ENCODE measurements at places on chromosomes 11 and 22.

- H3K27me3 ChIP-seq = no peaks in the 10 kb centered on the region
- H3K4me3 ChIP-seq = peak overlapping the region; percentile 2
- H3K4me1 ChIP-seq = peaks cover 55% of the 10 kb centered on the region
- H3K27ac ChIP-seq = peak overlapping the region; percentile 61
- DNase-seq = peak; percentile 50
Measured at GRCh38 chr11:66112041-66112491, 42.0 kb downstream of the PACS1 start.

DNA sequence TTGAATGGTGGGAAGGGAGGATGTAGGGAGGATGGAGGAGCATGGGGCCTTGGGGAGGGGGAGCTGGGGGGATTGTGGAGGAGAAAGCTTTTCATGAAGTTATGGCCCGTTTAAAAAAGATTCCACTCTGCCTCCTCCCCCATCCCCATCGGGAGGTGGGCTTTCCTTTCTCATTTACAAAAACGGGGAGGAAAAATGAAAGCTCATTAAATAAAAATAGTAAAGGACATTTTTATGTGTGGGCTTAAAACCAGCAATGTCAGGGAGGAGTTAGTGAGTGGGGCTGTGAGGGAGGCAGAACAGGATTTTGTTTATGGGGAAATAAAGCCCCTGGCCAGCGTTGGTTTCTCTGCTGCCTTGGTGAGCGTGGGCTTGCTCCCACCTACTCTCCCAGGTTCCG, 83.2 kb downstream of the ZBTB16 start:
- H3K4me3 ChIP-seq = no peak overlapping the region
- H3K4me1 ChIP-seq = peaks cover 35% of the 10 kb centered on the region
- H3K27ac ChIP-seq = no peak overlapping the region
- DNase-seq = no peak
- no peaks in the 10 kb centered on the region for H3K36me3 ChIP-seq
- H3K27me3 ChIP-seq = no peaks in the 10 kb centered on the region

DNA sequence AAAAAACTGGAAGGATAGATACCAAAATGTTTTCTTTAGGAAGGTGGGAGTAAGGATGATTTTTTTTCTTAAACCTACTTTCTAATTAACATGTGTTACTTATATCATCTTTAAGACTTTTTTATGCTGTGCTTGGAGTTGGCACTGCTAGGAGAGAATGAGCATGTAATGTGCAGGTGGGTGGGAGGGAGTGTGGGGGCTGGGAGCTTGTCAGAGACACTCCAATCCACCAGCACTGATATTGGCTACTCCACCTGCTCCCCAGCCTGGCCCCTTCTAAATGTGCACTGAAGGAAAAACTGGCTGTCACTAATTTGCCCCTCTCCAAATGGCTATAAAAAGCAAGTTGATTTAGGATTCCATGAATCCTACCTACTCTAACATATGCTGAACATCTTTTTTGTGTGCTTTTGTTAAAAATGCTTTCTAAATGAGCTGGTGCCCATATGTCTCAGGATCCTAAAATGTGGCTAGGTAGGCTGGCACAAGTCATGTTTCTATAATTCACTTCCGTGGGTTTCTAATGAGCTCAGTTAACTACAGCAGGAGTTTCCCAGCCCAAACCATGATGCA, 44.3 kb upstream of the BMAL1 start:
- no peaks in the 10 kb centered on the region for H3K4me1 ChIP-seq
- no peak overlapping the region for H3K27ac ChIP-seq
- no peak overlapping the region for H3K4me3 ChIP-seq
- no peak for DNase-seq
- no peaks in the 10 kb centered on the region for H3K27me3 ChIP-seq
- no peaks in the 10 kb centered on the region for H3K36me3 ChIP-seq

- H3K4me1 ChIP-seq = no peaks in the 10 kb centered on the region
- H3K4me3 ChIP-seq = no peak overlapping the region
- no peaks in the 10 kb centered on the region for H3K36me3 ChIP-seq
- no peak for DNase-seq
- H3K27me3 ChIP-seq = no peaks in the 10 kb centered on the region
- H3K27ac ChIP-seq = no peak overlapping the region
Measured at GRCh38 chr22:33116841-33117547, 58.8 kb upstream of the SYN3 start.

- H3K36me3 ChIP-seq = no peaks in the 10 kb centered on the region
- peaks cover 30% of the 10 kb centered on the region for H3K4me1 ChIP-seq
- no peak overlapping the region for H3K27ac ChIP-seq
- peak overlapping the region; percentile 97 for H3K4me3 ChIP-seq
- no peaks in the 10 kb centered on the region for H3K27me3 ChIP-seq
Measured at GRCh38 chr11:11843211-11843621, 1.4 kb downstream of the USP47 start.

- H3K36me3 ChIP-seq = no peaks in the 10 kb centered on the region
- no peaks in the 10 kb centered on the region for H3K27me3 ChIP-seq
- H3K27ac ChIP-seq = no peak overlapping the region
- H3K4me3 ChIP-seq = no peak overlapping the region
- DNase-seq = no peak
Measured at GRCh38 chr22:47237890-47238480, 475.5 kb downstream of the TBC1D22A start.

DNA sequence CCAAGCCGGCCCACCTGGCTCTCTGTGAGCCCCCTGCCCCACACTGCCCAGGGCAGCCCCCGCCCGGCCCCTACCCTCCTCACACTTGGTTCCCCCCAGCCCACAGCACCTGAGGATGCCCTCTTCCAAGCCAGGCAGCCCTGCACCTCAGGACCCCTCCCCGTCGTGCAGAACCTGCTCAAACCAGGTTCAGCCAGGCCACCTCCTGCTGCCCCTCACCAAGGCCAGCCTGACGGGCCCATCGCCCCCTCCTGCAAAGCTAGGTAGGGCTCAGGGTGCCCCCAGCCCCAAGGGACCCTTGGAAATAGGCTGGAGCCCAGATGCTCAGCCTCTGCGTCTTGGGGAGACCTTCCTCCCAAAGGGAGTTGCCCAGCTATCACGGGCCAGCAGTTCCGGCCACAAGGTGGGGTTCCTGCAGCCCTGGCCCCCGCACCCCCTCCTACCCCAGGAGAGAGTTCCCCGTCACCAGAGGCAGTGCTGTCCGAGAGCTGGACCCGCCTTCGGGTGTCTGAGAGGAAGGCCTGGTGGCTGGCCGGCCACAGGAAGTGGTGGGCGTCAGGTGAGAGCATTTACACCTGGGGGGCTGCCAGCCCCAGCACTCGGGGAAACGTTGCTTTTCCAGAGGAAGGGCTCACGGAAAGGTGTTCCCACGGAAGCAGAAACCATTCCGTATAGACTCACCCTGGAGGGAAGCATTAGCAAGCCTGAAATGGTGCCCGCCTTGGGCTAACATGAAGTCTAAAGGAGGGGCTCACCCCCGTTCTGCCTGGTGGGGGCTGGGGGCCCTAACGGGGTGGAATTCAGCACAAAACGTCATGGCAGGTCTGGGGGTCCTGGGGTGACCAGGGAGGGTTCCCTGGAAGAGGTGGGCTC, 3.2 kb upstream of the SYT8 start:
- H3K4me1 ChIP-seq = peaks cover 14% of the 10 kb centered on the region
- H3K4me3 ChIP-seq = no peak overlapping the region
- no peaks in the 10 kb centered on the region for H3K27me3 ChIP-seq
- H3K36me3 ChIP-seq = no peaks in the 10 kb centered on the region
- no peak overlapping the region for H3K27ac ChIP-seq
- DNase-seq = no peak

DNA sequence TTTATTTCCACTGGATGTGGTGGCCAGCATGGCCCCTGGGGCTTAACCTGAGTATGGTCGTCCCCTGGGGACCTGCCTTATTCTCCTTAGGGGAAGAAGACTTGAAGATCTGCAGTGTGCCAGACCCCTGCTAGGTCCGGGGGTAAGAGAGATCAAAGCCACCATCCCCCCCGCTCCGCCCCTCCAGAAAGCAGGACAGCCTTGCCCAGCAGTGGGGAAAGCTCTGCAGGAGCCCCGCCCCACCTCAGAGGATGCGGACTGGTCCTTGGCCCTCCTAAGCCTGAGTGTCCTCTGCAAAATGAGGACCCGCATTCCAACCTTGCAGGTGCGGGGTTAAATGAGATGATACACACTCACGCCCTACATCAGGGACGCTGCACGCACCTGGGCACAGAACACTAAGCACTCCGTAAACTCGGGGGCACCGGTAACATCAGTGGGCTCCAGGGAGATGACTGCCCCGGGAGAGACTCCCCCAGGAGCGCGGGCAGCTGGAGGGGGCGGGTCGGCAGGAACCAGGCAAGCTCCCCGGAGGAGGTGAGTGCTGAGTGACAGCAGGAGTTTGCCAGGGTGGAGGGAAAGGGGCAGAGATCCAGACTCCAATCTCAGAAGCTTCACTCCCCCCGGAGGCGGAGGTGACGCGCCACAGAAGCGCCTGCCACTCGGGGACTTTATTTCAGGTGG, 564 bp upstream of the ANO1 start:
- H3K4me3 ChIP-seq = no peak overlapping the region
- H3K27me3 ChIP-seq = peaks cover 69% of the 10 kb centered on the region
- no peaks in the 10 kb centered on the region for H3K36me3 ChIP-seq
- H3K27ac ChIP-seq = no peak overlapping the region
- no peaks in the 10 kb centered on the region for H3K4me1 ChIP-seq
- no peak for DNase-seq

GRCh38 chr22:30348809-30349208, 7.9 kb downstream of the SF3A1 start:
- no peak overlapping the region for H3K27ac ChIP-seq
- no peak overlapping the region for H3K4me3 ChIP-seq
- no peak for DNase-seq
- no peaks in the 10 kb centered on the region for H3K4me1 ChIP-seq
- peaks cover 91% of the 10 kb centered on the region for H3K36me3 ChIP-seq
- no peaks in the 10 kb centered on the region for H3K27me3 ChIP-seq

DNA sequence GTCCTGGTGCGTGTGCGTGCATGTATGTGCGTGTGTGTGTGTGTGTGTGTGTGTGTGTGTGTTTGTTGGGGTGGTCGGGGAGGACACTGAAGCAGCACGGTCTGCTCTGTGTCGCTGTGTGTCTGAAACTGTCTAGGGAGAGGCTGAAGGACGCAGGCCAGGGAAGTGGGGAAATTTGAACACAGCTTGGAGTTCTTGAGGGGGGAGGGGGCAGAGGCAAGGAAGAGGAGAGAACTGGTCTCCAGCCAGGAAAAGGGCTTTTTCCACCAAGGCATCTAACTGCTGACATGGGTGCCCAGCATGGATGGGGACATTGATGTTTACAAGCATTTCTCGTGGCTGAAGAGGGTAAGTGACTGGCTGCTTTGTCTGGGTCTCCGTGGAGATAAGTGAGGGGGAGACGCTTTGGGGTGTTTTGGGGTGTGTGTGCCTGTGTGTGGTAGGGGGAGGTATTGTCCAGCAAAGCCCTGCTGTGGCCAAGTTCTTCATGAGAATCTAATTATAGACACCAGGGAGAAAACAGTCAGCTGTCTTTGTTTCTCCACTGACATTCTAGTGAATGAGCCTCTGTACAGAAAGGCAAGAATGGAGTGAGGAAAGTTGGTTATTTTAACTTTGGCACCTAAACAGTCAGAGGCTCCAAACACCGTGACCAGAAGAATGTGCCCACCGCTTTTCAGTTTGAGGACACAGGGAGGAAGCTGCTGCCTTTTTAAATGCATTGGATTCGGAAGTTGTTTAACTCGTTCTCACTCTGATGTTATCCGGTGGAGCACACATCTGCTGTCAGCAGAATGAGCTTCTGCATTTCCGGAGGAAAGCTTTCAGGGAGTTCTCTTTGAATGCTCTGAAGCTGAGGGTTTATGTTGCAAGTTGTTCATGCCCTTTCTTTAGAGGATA, 63.7 kb downstream of the PPFIBP2 start:
- DNase-seq = peak; percentile 36
- peaks cover 43% of the 10 kb centered on the region for H3K4me1 ChIP-seq
- H3K36me3 ChIP-seq = no peaks in the 10 kb centered on the region
- H3K4me3 ChIP-seq = no peak overlapping the region
- H3K27me3 ChIP-seq = peaks cover 28% of the 10 kb centered on the region
- peak overlapping the region; percentile 34 for H3K27ac ChIP-seq

DNA sequence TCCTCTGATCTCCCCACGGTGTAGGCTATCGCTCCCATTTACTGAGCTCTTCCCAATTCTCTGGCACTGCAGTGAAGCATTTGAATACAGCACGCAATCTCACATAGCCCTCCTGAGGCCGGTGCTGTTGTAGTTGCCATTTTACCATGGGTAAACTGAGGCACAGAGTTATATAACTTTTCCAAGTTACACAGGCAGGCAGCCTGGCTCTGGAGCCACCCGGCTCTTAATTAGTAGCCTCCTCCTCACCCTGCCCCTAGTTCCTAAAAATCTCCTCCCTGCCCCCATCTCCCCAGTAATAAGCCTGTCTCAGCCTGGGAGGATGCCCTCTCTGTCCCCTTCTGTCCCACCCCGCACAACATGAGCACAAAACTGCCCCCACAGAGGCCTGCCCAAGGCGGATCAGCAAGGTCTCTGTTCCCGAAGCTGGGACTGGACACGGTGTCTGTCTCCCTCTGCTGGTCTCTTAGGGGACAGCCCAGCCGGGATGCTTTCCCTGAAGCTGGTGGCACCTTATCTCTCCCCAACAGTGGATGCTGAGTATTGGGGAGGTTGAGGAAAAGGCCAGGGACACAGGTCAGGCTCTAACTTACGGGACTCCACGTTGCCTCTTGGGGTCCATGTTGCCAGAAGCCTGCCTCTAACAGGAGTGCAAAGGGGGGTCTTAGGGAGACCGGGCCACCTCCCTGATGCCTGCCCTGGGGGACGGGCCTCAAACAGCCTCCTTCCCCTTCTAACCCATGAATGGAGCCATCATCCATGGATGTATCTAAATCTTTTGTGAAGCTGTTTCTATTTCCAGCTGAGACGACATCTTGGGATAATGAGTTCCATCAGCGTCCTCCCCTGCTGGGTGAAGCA, 9.1 kb upstream of the CLCF1 start:
- peaks cover 48% of the 10 kb centered on the region for H3K4me1 ChIP-seq
- DNase-seq = peak; percentile 84
- peak overlapping the region; percentile 64 for H3K4me3 ChIP-seq
- no peaks in the 10 kb centered on the region for H3K36me3 ChIP-seq
- no peaks in the 10 kb centered on the region for H3K27me3 ChIP-seq

GRCh38 chr11:62573006-62573591, 592 bp downstream of the EEF1G start:
- no peaks in the 10 kb centered on the region for H3K27me3 ChIP-seq
- H3K4me3 ChIP-seq = peak overlapping the region; percentile 91
- H3K36me3 ChIP-seq = peaks cover 55% of the 10 kb centered on the region
- DNase-seq = peak; percentile 15

- DNase-seq = no peak
- no peak overlapping the region for H3K27ac ChIP-seq
- no peaks in the 10 kb centered on the region for H3K27me3 ChIP-seq
- H3K4me1 ChIP-seq = peaks cover 5% of the 10 kb centered on the region
- no peak overlapping the region for H3K4me3 ChIP-seq
- H3K36me3 ChIP-seq = no peaks in the 10 kb centered on the region
Measured at GRCh38 chr11:115996125-115996807, 492.1 kb upstream of the CADM1 start.

GRCh38 chr11:57424137-57424791, 2.7 kb downstream of the SLC43A3 start:
- no peaks in the 10 kb centered on the region for H3K27me3 ChIP-seq
- peak overlapping the region; percentile 12 for H3K4me3 ChIP-seq
- peaks cover 42% of the 10 kb centered on the region for H3K36me3 ChIP-seq
- peak overlapping the region; percentile 96 for H3K27ac ChIP-seq
